ENCODE measurements at places on chromosomes 3 and 15.

DNA sequence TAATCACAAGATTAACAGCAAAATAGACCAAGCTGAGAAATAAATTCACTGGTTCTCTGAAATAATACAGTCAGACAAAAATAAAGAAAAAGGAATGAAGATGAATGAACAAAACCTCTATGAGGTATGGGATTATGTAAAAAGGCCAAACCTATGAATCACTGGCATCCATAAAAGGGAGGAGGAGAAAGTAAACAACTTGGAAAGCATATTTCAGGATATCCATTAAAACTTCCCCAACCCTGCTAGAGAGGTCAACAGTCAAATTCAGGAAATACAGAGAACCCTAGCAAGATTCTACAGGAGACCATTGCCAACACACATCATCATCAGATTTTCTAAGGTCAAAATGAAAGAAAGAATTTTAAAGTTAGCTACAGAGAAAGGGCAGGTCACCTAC, 649.7 kb upstream of the CBLB start:
- no peak for DNase-seq

DNA sequence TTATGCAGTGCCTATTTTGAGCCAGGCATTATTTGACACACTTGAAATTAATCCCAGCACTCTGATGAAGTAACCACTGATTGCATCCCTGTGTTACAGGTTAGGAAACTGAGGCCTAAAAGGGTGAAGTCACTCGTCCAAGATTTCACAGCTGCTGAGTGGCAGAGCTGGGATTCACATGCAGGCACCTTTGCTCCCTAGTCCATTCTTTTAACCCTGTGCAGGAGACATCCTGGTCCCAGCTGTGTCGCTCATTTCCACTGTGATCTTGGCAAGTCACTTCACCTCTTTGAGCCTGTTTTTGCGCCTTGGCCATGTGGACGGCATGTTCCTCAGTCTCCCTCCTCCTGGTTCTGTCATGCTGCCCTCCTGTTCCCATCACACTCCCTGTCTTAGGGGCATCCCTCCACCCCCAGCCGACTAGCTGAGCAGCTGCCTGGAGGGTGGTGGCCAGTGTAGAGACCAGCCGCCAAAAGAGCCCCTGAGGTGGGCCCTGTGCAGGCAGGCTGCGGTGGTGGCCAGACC, 70.6 kb downstream of the SMAD6 start:
- DNase-seq, result no peak

DNA sequence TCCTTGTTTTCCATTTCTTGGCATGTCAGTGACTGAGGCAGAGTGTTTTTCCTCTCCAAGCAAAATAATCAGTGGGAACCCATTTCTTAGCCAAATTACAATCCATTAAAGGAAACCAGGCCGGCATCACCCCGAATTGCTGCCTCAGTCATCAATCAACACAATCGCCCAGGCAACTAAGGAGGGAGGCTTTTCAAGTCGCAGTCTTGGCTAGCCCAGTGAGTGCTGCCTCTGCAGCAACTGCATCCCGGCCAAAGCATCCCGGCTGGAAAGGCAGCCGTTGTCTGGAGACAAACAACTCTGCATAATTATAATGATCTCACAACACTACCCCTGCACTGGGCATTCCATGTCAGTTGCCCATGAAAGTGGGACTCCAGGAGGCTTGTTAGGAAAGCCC, 213.5 kb upstream of the PRICKLE2 start:
- no peak for DNase-seq

- DNase-seq, result no peak
These were observed 712.1 kb downstream of the MECOM start for GRCh38 chr3:168951368-168951767.

- peak; percentile 91 for DNase-seq
These were observed 95.0 kb upstream of the GALNT15 start for GRCh38 chr3:16079519-16079918.

GRCh38 chr15:65204931-65205660, 6.2 kb downstream of the CILP start:
- no peak for DNase-seq

- peak; percentile 76 for DNase-seq
These were observed 4.0 kb downstream of the EPHB3 start for GRCh38 chr3:184565421-184566211.

- no peak for DNase-seq
These were observed 177.0 kb downstream of the RAP2B start for GRCh38 chr3:153339065-153339464.

All from stromal cell of bone marrow (primary cell).